Activated CD4-positive, CD25-positive, alpha-beta regulatory T cell (primary cell): ENCODE measurements at places on chromosomes 6 and 20.

DNA sequence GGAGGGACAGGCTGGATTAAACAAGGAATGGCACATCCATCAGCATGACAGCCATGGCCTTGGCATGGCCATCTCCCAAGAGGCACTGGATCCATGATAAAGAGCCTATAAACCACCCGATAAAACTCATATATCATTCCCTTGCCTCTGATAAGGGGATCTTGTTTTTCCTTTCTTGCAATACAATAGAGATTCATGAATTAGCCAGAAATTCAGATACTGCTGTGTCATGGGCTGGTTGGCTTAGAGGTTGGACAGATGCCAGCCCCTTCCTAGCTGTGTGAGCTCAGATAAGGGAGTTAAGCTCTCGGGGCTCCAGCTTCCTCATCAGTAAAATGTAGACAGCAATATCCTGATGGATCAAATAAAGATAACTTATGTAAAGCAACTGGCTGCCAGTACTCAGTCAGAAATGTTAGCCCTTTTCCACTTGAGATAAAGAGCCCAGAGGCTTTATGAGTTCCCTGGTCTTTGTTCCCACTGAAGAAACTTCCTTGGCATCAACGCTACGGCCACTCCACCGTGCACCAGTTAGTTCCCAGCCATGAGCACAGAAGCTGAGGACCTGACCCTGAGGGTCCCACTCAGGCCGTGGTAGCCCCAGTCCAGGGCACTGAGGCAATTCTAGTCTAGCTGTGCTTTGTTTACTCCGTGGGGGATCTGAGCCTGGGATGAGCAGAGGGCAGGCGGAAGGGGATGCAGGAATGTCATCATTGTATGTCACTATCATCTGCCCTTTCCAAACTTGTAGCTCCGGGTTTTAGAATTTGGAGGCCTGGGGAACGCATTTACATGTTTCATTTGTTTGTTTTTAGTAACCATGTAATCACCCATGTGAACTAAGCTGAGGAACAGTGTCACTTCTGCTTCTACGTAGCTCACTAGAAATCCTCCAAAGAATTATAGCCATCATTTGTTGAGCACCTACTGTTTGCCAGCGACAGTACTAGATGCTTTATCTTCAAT, 67.2 kb upstream of the TBC1D7 start:
- no peak for DNase-seq

DNA sequence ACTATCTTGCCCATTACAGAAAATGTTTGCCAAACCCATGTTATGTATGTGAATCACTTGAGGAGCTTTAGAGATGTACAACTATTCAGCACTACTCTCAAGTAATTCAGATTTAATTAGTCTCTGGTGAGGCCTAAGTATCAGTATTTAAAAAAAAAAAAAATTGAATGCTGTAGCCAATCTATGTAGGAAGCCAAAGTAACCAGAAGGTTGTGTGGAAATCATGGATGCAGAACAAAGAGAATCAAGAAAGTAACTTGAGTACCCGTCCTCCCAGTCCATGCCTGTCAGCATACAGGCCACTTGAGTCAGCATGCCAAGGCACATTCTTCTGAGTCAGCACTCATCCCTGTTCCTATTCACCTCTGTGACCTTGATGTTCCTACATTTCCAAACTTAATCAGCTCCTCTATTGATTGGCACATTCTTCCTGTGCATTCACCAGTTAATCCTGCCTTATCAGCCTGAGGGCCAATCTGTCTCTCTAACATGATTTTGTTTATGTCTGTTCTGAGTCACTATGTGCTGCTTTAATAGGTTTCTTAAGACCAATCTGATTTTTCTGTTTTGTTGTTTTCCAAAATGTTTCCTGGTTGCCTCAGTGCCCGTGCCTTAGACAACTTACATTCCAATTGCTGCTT, 165.6 kb downstream of the KCNQ5 start:
- DNase-seq, result no peak

GRCh38 chr20:31593221-31594001, 11.7 kb upstream of the ID1 start:
- no peak for DNase-seq

- no peak for DNase-seq
These were observed 99.7 kb upstream of the KCNK16 start for GRCh38 chr6:39422238-39422637.

DNA sequence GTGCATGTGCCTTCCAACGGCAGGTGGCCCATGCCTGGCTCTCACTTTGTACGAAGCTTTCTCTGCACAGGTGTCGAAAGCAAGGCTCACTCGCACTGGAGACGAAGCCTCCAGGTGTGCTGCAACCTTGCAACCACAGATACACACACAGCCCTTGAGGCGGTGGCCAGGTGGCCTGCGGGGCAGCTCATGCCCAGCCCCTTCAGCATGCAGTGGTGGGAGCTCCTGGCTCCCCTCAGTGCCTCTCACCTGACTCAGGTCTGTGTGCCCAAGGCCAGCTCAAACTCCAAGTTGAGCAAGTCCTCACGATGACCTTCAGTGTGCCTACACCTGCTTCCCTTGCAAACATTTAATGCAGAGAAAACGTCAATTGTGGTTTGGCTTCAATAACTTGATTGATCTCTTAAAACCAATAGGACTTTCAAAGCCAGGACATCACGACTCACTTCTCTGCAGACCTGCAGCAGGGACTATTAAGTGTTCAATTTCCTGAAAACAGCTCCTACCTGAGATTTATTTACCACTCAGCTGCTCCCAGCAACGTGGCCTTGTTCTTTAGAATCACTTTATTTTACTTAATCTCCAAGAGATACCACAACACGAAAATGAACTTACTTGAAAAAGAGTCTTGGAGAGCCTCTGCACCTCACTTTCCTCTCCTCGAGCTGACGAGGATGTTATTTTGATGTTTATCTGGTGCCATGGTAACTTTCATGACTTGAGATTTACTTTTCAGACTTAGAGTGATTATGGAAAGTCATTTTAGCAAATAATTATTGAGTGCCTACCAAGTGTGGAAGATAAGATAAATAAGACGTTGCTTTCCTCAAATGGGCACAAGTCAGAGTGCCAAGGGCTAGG, 86.3 kb downstream of the SLC22A23 start:
- no peak for DNase-seq

DNA sequence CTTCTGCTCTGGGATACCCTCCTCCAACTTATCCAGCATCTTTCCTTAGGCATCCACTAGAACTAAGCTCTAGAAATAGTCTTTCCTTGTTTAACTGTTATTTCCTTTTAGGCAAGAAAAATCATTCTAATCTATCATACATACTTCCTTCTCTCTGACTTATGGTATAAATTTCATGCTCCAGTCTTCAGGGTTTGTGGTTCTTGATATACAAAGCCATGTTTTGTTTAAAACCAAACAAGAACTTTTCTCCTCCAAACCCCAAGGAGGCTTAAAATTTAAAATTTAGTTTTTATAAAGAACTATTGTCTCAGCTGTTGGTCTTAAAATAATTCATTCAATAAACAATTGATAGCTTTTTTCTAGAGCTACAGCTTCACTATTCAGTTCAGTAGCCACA, 77.2 kb downstream of the CD164 start:
- no peak for DNase-seq

- DNase-seq, result no peak
These were observed 461.9 kb downstream of the QKI start for GRCh38 chr6:163876391-163876790.

- DNase-seq, result no peak
These were observed 23.6 kb downstream of the TBC1D7 start for GRCh38 chr6:13304580-13305260.

GRCh38 chr6:135008072-135008940, 46.3 kb downstream of the HBS1L start:
- DNase-seq, result no peak

GRCh38 chr6:36539814-36540568, 7.3 kb downstream of the STK38 start:
- DNase-seq, result no peak
